Stimulated activated CD4-positive, alpha-beta T cell treated with anti-CD3 and anti-CD28 coated beads, Interleukin-15, amount 100 ng/mL, for 48 hours (primary cell): ENCODE measurements at places on chromosomes 16 and 17.

GRCh38 chr17:29155227-29155965 lies 24.8 kb downstream of the MYO18A start:
- DNase-seq, result peak; percentile 67

- DNase-seq, result no peak
These were observed 27.4 kb downstream of the IRF8 start for GRCh38 chr16:85926370-85926769.

DNA sequence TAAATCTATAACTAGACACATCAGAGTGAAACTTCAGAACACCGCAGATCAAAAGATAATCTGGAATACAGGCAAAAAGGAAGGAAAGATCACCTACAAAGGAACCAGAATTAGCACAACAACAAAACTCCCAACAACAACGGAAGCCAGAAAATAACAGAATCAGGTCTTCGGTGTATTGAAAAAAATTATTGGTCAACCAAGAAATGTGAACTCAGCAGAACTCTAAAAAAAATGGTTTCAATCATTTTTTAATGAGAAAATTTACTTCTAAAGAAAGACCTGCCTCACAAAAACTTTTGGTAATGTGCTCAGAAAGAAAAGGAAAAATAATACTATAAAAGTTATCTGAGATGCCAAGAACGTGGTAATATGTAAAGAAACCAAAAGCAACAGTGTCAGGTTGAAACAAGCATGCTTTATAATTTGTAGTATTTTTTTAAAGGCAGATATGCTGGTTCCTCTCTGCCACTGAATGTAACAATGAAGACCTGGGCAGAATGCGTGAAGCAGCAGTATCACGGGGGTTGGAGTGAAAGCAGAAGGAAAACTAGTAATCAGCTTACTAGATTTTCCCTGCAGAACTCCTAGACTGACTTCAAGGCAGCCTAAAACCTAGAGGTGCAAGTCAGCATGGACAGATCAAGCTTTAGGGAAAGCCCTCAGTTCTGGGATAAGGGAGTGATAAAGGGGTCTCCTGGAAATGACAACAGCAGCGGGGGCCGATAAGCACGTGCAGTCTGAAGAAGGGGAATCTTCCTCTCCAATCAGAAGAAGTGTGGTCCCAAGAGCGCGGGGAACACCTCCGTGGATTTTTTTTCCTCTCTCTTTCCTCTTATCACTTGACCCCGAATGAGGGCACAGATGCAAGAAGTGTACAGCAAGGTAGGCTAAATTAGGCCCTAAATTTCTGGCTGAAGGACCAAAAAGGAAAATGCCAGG lies 80.9 kb upstream of the TEKT1 start:
- no peak for DNase-seq

GRCh38 chr17:57943645-57944044 lies 11.6 kb downstream of the CUEDC1 start:
- DNase-seq, result no peak

GRCh38 chr16:4519274-4520058 lies 19.1 kb downstream of the CDIP1 start:
- no peak for DNase-seq

DNA sequence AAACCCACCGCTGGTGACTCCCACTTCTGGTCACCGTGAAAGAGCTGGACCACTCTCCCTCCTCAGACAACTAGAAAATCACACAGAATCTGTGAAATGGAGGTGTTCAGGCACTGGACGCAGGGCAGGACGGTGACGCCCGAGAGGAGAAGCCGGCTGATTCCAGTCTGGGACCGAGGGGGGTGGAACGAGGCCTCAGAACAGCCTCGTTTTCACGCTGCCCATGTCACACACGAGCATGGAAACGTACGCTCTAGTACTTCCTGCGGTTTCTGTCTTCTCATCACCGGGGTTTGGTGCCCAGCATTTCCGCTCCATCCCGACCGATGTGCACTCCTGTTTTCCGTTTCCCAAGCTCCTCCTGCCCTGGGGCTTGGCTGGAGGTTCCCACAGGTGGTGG lies 101.8 kb upstream of the METRNL start:
- DNase-seq, result no peak

GRCh38 chr16:3388325-3388724 lies 12.5 kb downstream of the ZSCAN32 start:
- DNase-seq, result no peak

- DNase-seq, result no peak
These were observed at the start of gene MC1R for GRCh38 chr16:89918453-89919347. Gene MC1R (plus strand): TSS chr16:89918862. CDS start chr16:89919259, 397 bp downstream.

GRCh38 chr17:12667299-12667958 lies 1.7 kb downstream of the MYOCD start:
- DNase-seq, result no peak

GRCh38 chr17:12070561-12070960 lies 49.9 kb downstream of the MAP2K4 start:
- DNase-seq, result no peak

DNA sequence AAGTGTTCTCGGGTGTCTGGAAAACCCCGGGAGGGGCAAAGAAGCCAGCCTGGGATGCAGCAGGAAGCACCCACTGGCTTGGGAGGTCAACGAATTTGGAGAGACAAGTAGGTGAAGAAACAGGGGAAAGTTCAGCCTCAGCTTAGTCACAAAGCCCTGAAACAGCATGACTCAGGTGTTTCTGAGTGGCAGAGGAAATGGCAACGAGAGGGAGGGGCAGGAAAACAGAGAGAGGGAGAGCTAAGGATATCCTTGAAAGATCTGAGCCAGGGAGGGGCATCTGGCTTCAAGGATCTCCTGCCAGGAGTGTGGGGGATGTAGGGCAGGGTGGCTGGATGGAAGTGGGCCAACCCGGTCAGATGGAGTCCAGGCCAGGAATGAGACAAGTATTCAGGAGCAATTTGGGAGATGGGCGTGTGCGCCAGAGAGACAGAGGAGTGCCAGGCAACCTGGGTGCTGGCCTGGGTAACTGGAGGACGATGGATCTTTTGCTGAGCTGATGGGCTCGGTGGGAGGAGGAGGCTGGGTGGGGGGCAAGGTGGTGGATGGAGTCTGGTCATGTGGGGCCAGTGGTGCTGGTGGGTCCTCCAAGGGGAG lies 27.2 kb downstream of the ABCC3 start:
- DNase-seq, result no peak

DNA sequence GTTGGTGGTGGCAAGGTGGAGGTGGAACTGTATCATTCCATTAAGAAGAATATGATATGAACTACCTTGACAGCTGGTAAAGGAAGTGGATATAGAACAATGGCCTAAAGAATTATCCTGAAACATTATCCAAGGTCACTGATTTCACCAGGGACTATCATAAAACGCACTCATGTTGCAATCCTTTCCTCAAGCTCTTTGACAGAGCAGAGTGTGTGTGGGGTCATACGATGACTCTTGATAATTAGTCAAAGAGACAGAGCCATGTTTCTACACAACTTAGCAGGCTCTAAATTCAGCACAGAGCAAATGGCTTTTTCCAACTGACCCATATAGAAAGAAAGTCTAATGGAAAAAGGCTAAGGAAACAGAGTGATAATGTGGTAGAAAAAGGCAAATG lies 126.4 kb upstream of the ANKFN1 start:
- DNase-seq, result no peak

GRCh38 chr16:89574681-89575246 lies 794 bp upstream of the CPNE7 start:
- no peak for DNase-seq

GRCh38 chr17:19017804-19018599 lies 13.4 kb upstream of the FAM83G start:
- no peak for DNase-seq

GRCh38 chr16:85069171-85069570 lies 41.6 kb downstream of the KIAA0513 start:
- no peak for DNase-seq

DNA sequence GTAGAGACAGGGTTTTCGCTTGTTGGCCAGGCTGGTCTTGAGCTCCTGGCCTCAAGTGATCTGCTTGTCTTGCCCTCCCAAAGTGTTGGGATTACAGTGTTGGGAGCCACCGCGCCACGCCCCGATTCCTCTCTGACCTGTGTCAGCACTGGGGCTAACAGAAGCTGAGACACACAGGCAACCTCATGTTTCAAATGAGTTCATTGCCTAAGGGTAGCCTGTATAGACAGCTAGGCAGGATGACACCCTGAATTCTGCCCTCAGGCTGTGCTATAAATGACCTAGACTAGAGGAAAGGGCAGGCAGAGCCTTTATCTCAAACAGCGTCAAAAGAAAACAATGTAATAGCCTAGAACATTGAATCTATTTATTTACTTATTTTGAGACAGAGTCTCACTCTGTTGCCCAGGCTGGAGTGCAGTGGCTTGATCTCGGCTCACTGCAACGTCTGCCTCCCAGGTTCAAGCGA lies 2.3 kb upstream of the CDK3 start:
- no peak for DNase-seq

DNA sequence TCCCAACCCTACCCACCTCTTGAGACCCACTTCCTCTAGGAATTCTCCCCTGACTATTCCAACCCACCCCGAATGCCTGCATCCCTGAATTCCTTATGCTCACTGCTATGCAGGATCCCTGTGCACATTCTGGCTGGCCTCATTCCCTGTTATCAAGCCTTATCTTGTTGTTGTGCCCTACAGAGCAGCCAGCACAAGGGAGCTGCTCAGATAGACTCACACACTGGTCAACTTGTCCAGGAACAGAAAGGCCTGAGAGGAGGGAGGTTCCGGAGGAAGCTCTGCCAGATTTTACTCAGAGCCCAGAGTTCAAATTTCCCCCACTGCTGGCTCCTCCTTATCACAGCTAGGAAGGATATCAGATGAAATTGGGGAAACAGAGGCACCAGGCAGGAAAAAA lies 24.8 kb upstream of the MYO18A start:
- DNase-seq, result no peak

GRCh38 chr17:17275971-17276370 lies 5.1 kb downstream of the COPS3 start:
- no peak for DNase-seq

DNA sequence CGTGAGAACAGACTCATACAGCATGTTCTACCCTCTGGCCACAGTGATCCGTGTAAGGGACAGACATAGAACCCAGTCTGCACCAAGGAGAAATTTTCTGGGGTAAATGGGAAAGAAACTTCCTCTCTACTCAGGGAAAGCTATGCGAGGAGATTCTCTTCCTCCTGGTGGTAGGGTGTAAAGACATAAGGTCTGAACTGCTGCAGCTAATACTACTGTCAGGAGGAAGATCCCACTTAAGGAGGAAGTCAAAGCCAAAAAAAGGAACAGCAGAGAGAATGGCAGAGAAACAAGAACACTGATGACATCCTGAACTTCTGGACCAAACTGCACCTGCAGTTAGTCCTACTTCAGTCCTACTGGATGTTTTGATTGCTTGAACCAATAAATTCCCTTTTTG lies 7.1 kb upstream of the TM4SF5 start:
- no peak for DNase-seq

DNA sequence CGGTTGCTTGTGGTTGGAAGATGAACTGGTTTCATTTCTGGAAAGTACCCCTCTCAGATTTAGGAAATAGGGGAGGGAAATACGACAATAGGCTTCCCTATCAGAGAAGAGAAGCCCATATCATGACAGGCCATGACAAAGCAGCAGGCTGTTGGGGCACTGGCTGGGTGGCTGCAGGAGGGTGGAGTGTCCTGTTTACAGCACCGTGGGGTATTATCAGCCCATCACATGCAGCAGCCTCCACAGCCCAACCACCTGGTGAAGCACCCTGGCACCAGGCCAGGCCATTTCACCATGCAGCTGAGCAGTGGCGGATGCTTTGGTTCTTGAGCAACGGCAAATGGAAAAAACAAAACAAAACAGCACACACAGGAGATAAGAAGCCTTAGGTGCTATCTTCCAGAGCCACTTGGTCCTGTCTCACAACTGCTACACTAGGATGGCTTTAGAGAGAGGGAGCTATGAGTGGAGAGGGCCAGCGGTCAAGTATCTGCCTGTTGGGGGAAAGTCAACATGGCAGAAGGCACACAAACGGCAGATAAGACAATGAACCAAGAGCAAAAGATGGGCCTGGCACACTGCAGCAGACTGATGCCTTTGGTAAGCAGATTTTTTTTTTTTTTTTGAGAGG lies 24.2 kb downstream of the FAM117A start:
- DNase-seq, result peak; percentile 66

- no peak for DNase-seq
These were observed 149.8 kb downstream of the RBFOX3 start for GRCh38 chr17:79461041-79461440.

- no peak for DNase-seq
These were observed 25.9 kb downstream of the RNF213 start for GRCh38 chr17:80286638-80286960.

DNA sequence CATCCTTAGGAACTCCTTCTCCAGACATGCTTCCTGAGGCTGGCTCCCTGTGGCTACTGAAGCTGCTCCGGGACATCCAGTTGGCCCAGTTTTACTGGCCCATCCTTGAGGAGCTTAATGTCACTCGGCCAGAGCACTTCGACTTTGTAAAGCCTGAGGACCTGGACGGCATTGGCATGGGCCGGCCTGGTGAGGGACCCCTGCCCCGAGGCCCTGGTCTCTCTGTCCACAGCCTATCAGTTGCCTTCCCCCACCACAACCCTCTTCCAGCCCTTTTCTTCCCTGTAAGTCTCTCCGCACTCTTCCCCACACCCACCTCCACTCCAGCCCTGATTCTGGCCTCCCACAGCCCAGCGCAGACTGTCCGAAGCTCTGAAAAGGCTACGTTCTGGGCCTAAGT lies 2.0 kb downstream of the TNK1 start:
- no peak for DNase-seq

DNA sequence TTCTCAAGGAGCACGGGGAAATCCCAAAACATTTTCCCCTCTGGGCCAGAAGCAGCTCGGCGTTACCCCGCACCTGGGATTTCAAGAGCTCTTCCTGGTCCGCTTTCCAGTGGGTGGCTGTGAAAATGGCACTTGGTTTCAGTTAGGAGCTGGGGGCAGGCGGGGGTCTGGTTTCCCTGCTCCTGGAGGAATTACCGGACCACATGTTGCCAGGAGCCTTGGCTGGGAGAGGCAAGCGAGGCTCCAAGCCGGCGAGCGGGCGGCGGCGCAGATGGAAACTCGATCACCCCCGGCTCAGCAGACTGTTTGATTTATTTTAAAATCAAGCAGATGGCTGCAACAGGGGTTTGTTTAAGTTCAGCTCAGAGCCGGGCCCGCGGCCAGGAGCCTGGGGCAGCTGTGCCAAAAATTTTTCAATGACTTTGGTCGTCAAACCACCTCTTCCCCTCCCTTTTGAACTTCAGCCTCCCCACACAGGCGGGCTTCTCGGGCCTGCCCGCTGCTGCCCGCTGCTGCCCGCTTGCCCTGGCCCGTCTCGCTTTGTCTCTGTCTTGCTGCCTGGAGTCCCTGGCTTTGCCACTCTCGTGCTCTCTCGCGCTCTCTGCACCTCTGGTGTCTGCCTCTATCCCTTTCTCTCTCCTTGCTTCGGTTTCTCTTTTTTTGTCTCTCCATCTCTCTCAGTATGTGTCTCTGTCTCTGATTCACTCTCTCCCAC lies 108.0 kb upstream of the CIBAR2 start:
- DNase-seq, result no peak

- no peak for DNase-seq
These were observed 6.6 kb upstream of the ARMC5 start for GRCh38 chr16:31452631-31453106.

- DNase-seq, result no peak
These were observed at the start of gene ZNF385C for GRCh38 chr17:42097691-42098631. Gene ZNF385C (minus strand): TSS chr17:42098473. CDS start chr17:42063056, 35,417 bp downstream.
